ENCODE measurements at places on chromosomes 5 and 9.

DNA sequence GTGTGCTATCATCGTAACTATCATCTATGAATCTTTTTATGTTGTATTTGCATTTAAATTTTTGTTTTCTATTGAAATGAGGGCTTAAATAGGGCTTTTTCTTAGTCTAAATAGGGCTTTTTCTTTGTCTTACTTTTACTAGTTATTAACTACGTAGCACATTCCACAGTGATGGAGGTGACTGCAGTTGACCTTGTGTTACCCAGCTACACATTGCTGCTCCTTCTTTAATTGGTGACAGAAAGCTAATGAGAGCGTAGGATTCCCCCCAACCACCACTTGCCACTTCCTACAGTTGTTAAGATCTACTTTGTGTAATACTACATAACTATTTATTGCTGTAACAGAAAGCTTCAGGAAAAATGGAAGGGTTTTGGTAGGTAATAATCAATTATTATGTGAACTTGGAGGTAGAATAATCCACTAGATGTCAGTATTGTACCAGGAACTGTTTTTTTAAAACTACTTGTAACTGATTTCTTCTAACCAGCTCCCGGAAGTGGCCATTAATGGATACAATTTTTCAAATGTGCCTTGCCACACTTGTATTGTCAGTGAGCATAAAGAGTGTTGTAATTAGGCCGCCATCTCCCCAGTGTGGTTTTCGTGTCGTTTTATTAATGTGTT lies 18.0 kb downstream of the MTRR start:
- no peak for DNase-seq

DNA sequence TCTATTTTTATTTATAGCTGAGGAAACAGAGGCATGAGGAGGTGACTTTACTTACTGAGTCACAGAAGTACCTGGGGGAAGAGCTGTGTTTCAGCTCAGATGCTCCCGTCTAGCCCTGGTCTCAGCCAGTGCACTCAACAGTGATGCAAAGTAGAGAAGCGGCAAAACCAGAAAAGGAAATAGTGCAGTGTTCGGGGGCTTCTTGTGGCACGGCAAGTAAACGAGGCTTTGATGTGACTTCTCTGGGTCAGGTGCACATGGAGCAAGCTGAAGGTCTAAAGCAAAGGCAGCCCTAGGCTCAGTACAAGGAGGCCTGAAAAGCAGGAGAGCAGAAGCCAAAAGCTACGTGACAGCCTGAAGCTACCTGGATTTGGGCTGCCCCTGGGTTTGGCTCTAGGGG lies 526.7 kb upstream of the ADAMTS16 start:
- DNase-seq: no peak

DNA sequence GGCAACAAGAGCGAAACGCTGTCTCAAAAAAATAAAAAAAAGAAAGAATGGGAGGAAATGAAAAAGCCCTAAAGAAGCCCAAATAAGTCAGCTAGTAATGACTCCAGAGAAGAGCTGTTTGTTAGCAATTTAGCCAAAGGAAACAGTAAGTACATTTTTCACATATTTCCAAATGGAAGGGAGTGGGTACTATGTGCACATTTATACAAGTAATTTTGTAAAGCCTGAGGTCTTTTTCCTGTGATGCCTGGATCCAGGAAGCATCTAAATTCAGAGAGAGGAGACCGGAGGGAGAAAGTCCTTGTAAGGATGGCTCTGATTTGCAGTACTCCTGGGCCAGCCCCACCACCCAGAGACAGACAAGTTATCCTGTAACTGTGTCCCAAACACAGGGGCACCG lies 14.7 kb downstream of the FBP1 start:
- DNase-seq: no peak

DNA sequence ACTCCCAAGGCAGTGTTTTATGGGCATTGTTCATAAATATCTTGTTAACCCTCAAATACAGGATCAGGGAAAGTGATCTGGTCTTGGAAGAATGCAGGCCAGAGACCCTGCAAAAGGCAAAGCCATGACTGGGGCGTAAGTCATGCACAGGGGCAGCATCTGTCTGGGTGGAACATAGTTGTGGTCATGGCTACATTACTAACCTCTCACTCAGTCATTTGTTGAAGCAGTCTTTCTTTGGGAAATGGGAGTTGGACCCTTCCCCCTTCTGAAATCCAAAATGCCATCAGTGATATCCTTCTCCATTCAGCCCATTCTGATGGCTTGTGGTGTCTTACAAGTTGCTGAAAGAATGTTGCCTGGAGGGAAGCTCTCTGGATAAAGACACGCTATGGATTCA lies 68.1 kb downstream of the GDNF start:
- DNase-seq: no peak

DNA sequence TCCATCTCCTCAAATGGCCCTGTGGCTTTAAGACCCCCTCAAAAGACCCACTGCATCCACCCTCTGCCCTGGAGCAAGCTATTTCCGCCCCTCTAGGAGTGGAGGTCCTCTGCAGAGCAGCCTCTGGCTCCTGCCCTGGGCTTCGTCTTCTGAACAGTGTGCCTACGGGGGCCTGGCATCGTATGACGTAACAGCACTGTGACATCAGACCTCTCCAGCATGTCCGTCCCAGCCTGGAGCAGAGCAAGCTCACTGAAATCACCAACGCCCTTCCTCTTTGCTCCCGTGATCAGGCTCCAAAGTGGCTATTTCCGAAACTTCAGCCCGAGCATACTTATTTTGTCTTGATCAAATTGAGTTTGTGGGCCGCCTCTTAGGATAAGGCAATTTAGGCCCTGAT lies 69.1 kb upstream of the PTCH1 start:
- no peak for DNase-seq

DNA sequence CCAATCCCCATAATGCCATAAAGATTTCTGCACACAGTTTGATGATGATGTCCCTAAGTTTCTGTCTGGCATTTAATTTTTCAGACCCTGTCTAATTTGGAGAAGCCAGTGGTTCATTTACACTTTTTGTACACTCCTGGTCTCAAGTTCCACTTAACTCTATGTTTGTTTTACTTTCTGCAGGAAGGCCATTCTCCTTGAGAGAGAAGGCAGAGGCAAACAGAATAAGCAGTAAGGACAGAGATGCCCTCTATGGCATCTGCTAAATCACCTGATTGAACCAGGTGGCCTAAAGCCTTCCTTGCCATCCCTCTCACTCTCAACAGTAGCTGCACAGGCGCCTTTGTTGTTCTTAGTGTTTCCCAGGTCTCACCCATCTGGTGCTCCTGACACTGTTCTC lies 86.1 kb upstream of the LRRTM2 start:
- no peak for DNase-seq

Measured in activated CD4-positive, alpha-beta T cell treated with anti-CD3 and anti-CD28 coated beads, Interleukin-2, amount 10 ng/mL, durations not matched to agents 7 days and 5 days (primary cell).